ENCODE measurements at places on chromosomes 7 and 10.

- no peak for DNase-seq
Measured at GRCh38 chr7:120360918-120361317, 87.9 kb downstream of the KCND2 start.

- no peak for DNase-seq
Measured at GRCh38 chr10:33095867-33096815, 138.1 kb upstream of the ITGB1 start.

DNA sequence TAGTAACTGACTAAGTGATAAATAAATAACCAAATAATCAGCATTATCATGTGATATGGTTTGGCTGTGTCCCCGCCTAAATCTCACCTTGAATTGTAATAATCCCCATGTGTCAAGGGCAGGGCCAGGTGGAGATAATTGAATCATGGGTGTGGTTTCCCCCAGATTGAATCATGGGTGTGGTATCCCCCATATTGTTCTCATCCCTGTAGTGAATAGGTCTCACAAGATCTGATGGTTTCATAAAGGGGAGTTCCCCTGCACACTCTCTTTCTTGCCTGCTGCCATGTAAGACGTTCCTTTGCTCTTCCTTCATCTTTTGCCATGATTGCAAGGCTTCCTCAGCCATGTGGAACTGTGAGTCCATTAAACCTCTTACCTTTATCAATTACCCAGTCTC is 72.1 kb upstream of the NRP1 start:
- no peak for DNase-seq

GRCh38 chr7:155764438-155764793 is 47.8 kb downstream of the SHH start:
- DNase-seq: no peak

GRCh38 chr10:9222917-9223316 is 1168.4 kb downstream of the GATA3 start:
- no peak for DNase-seq

DNA sequence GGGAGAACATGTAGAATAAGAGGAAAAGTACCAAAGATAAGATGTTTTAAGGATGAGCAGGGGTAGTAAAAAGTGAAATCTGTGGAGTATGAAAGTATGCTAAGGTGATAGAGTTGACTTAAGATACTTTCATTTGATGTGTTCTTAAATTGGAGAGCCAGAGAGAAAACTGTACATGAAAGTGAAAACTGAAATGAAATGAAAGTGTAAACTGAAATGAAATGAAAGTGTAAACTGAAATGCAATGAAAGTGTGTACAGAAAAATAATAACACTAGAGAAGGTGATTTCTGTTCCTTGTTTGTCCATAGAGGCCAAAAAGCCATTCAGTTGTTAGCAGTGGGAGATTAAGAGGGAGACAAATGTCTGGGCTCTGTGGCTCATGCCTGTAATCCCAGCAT is 17.5 kb downstream of the AHR start:
- no peak for DNase-seq

DNA sequence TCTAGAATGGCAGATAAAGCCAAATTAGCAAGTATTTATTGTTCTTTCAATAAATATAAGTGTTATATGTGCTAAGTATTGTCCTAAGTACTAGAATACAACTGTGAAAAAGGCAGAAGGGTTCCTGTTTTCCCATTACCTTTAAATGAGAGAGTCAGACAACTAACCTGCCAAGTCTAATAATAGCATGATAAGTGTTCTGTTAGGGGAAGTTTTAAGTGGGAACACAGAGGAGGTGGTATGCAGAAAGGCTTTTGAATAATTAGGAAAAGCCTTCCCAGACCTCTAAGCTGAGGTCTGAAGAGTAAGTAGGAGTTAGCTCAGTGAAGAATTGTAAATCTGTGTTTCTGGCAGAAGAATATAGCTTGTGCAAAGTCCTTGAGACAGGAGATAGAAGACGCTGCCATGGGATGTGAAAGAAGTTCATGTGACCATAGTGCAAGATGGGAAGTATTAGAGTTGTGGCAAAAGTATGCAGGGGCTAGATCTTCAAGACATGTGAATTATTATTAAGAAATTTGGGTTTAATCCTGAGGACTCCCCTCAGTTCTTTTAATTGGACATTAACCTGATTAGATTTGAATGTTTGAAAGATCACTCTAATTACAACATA is 12.5 kb downstream of the SHOC2 start:
- no peak for DNase-seq

DNA sequence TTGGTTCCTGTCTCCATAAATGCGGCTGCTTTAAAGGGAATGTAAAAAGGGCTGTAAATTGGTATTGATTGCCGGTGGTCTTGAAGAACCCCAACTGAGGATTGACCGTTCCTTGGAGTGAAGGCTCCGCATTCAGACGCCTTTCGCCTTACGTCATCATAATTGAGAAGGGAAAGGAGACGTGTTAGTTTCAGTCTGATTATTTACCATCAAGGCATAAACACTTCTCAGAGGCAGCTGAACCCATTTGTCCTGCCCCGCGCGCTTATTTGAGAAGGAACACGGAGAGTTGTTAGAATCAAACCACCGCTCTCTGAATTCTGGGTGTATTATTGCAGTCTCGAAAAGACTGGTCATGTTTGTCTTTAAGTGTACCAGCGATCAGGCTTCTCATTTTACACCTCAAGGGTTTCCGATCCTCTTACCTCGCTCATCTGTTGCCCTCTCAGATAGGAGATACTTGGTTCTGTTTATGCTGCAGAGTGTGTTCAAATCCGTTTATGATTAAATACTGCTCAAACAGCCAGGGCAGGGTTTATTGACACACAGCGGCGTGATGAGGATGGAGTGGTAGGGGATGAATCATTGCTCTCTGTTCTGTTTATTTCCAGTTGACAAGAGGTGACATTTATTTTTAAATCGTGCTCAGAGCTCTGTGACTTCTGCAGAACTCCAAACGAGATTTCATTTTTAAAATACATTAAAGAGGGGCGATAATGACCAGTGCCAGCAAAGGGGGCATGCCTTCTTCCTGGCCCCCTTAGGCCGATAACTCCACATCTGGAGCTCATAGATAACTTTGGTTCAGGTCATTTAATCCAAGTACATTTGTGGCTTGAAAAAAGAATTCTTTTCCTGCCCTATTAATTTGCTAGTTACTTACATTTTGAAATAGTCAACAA is 30.4 kb downstream of the FOXK1 start:
- DNase-seq: no peak

DNA sequence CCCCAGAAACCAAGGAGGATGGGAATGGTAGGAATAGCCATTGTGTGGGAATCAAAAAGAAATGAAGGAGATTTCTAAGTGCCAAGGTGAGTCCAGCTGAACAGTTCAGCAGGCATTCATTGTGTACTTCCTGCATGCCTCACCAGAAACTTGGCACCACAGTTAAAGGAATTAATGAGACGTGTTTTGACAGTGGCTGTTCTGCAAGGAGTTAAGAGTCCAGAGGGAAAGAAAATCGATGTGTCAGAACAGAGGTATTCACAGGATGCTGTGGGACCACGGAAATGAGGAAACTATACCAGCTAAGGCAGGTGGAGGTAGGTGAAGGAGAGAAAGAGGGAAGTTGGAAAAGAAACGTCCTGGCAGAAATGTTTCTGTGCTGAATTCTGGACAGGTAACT is 78.1 kb downstream of the PRKCQ start:
- DNase-seq: no peak

GRCh38 chr10:132706701-132707100 is 79.2 kb downstream of the NKX6-2 start:
- DNase-seq: no peak
